SIG-M5 (cell line): ENCODE measurements at places on chromosomes 12 and 14.

- no peak for DNase-seq
Observed at GRCh38 chr12:92114834-92115233, 30.8 kb downstream of the BTG1 start.

GRCh38 chr14:76694106-76694505, 67.2 kb upstream of the VASH1 start:
- no peak for DNase-seq

DNA sequence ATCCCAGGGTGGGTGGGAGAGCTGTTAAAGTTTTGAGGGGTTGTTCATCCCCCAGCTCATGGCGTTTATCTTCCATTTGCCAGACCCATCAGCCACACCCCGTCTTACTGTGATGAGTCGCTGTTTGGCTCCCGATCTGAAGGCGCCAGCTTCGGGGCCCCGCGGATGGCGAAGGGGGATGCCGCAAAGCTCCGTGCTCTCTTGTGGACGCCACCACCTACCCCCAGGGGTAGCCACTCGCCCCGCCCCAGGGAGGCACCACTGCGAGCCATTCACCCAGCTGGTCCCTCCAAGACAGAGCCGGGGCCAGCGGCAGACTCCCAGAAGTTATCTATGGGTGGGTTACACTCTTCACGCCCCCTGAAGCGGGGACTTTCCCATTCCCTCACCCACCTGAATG, 5.7 kb downstream of the RITA1 start:
- DNase-seq: no peak

DNA sequence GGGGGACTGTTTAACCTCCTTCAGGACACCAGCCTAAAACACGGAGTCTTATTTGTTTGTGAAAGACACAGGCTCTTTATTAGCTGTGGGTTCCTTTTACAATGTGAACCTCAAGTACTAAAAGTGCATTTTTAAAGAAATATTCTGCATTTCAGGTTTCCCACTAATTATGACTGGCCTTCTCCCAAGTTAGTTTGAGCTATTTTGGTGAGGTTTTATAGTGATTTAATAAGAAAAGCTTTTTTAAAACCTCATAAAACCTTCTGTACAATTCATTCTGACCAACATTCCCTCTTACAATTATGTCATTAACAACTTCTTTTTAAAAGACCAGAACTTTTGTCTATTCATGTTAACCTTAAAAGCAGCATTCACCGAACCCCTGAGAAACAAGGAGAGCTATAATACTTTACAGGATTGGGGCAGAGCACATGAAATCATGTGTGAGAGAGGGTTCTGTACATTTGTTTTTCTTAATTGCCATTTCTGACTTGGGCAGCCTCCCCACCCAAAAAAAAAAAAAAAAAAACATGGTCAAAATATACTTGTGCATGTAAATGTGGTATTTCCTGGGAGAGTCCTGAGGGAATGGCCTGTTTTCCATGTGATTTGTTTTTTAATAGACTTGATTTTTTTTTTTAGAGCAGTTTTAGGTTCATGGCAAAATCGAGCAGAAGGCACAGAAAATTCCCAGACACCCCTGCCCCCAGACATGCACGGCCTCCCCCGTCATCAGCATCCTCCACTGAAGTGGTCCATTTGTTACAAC, 169.5 kb downstream of the CHST11 start:
- DNase-seq: no peak

DNA sequence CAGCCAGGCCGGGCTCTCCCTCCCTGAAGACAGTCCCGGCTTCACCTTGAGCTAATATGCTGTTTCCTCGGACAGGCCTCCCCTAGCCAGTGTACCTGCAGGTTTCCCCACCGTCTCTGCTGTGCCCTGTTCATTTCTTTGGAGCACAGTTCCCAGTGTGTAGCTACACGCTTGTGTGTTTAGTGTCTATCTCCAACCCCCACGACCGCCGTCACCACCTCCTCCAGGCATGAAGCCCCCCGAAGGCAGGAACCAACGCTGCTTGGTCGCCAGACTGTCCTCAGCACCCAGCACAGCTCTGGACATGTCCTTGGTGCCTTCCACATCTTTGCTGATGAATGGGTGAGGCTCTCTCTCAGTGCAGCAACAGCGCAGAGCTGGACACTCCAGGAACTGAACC, 26.2 kb upstream of the PLEKHG6 start:
- no peak for DNase-seq

DNA sequence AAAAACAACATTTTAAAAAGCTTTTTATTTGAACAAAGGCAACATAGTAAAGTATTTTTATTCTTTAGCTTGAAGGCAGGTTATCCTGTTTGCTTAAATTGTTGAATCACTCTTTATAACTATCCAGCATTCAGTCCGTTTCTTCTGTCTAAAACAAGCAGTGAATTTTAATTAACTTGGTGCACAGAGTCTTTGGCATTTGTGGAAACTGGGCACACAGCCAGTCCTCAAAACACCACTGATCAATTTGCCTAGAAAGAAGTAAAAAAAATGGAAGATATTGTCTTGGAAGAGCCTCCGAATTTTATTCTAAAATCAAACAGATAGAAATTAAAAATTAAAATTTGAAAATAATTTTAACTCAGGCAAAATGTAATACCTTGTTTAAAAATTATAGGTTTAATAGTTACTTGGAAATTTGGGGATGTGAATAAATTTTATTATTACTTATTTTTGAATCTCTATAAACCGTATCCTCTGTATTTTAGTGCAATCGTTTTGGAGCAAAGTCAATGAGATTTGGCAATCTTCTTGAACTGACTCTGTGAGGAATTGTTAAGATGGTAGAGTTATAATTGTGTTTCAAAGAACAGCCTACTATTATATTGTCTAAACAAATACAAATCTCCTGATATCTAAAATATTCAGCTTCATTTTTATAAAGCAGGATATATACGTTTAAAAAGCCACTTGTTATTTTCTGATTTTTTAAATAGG, 927.0 kb downstream of the SLC16A7 start:
- no peak for DNase-seq

DNA sequence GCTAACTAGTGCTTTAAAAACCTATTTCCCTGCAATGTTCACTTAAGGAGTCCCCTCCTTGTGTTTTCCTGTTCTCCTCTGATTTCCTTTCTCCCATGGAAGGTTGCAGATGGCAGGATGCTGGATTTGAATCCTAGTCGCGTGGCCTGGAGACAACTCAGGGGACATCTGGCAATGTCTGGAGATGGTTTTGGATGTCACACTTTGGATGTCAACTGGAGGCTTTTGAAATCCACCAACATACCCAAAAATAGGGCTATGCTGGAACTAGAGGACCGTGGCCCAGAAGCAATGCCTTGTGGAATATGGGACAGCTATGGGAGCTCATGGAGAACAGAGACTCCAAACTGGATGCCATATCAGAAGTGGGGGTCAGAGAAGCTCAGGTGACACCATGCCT, 95.8 kb upstream of the NOS1 start:
- no peak for DNase-seq

GRCh38 chr12:110343114-110343513, 60.4 kb downstream of the ANAPC7 start:
- DNase-seq: no peak

- no peak for DNase-seq
Observed at GRCh38 chr12:80196419-80196818, 97.1 kb downstream of the OTOGL start.

GRCh38 chr14:68932686-68933085, 46.4 kb downstream of the ACTN1 start:
- DNase-seq: no peak

GRCh38 chr14:37406095-37406494, 189.0 kb downstream of the FOXA1 start:
- no peak for DNase-seq

- no peak for DNase-seq
Observed at GRCh38 chr14:72402377-72402772, 470.1 kb downstream of the RGS6 start.

- no peak for DNase-seq
Observed at GRCh38 chr14:91313852-91314251, 69.3 kb upstream of the GPR68 start.

GRCh38 chr12:6340745-6341416, 995 bp downstream of the TNFRSF1A start:
- DNase-seq: no peak

- DNase-seq: no peak
Observed at GRCh38 chr14:61568572-61569011, 126.7 kb upstream of the HIF1A start.

DNA sequence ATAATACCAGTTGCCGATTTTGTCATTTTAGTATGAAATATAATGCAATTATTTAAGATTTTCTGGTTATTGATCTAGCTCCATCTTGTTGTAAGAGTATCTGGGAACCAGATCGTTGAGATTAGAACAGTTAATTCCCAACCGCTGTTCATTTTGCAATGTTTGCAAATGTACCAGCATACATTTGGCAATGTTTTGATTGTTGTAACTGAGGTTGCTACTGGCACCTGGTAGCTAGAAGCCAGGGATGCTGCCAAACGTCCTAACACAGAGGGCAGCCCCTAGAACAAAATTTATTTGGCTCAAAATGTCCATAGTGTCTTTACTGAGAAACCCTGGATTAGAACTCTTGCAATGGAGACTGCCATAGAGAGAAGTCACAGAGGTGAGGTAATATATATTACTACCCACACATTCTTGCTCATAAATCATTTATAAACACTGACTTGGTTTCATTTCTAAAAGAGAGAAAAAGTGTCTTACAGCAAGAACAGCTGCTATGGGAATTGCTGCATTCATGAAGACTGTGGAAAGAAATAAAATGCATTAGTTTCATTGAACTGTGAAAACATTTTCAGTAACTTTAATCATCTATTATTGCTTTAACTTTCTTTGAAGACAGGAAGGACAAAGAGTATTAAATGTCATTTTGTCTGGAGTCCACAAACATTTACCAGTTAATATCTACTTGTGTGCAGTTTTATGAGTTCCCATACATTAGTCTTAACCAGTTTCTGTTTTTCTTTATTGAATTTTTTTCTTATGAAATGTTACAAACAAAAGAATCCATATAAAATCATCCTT, 46.2 kb downstream of the ABCC9 start:
- DNase-seq: no peak

DNA sequence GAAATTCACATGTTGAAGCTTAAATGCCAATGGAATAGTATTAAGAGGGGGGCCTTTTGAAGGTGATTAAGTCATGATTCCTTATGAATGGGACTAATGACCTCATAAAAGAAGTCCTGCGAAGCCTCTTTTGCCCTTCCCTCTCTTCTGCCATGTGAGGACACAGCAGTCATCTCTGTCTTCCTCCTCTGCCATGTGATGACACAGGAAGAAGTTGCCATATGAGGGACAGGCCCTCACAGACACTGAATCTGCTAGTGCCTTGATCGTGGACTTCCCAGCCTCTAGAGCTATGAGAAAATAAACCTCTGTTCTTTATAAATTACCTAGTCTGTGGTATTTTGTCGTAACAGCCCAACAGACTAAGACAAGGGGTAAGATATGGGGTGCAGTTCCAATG, 100.7 kb downstream of the VCPKMT start:
- DNase-seq: no peak

- no peak for DNase-seq
Observed at GRCh38 chr14:100117633-100118395, 41.6 kb downstream of the DEGS2 start.

DNA sequence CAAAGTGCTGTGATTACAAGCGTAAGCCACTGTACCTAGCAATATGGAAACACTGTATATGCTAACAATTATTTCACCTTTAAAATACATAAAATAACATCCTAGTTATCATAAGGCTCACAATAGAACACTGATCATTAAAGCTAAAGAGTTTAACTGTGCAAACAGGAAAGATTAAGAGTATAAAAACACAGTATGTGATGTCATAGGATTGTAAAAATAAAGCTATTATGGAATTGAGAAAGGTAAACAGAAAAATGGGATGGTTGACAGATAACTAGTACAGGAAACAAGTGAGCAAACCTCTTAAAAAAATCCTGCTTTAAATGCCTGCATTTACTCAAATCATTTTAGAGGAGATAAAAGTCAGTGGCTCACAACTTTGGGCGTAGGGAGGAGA, 10.8 kb upstream of the IPO8 start:
- no peak for DNase-seq

GRCh38 chr14:103232031-103232808, 101.8 kb upstream of the EIF5 start:
- DNase-seq: no peak

GRCh38 chr12:116320791-116321217, 43.3 kb upstream of the MED13L start:
- DNase-seq: no peak

DNA sequence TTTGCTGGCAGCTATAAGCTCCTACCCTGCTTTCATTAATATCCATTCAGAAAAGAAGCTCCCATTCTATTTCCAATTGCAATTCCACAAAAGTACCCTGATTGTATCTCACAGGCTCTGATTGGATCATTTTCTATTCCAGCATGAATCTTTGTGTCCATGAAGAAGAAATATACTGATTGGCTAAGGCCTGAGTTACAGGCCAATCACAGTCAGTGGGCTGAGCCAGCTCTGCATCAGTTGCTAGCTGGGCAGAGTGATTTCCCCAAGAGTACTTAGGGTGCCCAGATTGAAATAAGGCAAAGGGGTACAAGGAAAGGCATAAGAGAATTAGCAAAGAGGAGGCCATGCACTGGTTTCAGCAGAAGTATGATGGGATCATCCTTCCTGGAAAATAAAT, 14.4 kb downstream of the ART4 start:
- no peak for DNase-seq

- no peak for DNase-seq
Observed at GRCh38 chr12:10052193-10052913, 21.9 kb downstream of the CLEC9A start.

- no peak for DNase-seq
Observed at GRCh38 chr12:131773582-131774221, 54.5 kb upstream of the MMP17 start.

DNA sequence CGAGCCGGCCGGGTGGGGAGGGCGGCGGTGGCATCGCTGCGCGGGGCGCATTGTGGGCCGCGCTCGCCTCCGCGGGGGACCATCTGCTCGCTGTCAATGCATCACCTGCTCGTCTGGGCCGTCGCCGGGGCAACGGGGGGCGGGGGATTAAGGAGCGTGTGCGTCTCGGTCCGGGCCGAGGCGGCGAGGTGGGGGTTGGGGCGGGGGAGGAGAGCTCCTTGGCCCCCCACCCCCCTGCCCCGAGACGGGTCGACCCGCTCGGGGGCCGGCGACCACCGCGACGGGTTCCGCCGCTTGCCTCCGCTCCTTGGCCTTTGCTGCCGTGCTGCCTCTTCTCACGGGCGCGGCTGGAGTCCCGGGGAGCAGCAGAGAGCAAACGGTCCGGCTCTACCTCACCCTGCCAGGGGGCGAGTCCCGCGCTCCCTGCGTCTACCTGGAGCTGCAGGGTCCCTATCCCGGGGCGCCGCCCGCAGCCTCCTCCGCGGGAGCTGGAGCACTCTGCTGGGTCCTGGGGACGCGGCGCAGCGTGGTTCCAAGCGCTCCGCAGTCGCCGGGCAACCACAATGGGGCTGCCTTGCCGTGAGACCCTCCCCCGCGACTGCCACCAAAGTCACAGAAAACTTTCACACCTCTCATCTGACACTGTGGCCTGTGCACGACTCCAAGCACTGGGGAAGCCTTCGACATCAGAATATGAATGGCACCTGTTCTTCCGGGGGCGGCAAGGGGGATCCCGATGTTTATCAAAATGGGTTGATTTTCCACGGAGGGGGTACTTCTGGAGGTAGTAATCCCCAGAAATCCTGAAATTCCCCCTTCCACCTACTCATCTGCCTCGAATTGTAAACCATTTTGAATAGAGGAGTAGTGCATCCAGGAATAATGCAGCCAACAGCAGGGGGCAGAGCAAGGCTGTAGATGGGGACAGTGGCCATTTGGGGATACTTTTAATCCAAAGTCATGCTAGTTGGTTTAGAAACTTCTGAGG, at the start of gene C12orf42:
Gene C12orf42, minus strand, starts transcription at position 500 of the 988 bp plus-strand sequence. CDS start 17,542 bp downstream, outside the sequence.
- DNase-seq: no peak
